NCI-H774 (cell line): ENCODE measurements at places on chromosomes 3 and 15.

GRCh38 chr3:152374262-152374990 lies 105.7 kb downstream of the MBNL1 start:
- no peak for DNase-seq

GRCh38 chr3:155643581-155644165 lies 101.2 kb downstream of the PLCH1 start:
- DNase-seq = peak; percentile 45

- DNase-seq = no peak
These were observed 64.9 kb upstream of the RAD18 start for GRCh38 chr3:9028134-9028533.

DNA sequence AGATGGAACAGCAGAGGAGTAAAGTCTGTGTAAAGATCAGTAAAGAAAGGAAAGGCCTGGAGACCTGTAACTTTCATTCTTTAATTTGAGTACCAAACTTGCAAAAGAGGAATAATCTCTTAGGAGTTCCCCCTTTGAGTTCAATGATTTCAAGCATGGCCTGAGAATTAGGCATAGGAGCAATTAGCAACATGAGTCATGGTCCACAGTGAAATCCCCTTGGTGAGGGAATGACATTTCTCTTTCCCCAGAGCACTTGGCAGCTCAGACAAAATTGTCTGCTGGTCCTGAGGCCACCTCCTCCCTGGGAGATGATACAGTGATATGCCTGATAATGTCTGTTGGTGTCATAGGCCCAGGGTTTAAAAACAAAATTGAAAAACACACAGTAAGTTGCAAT lies 81.4 kb upstream of the CRBN start:
- DNase-seq = no peak

- DNase-seq = no peak
These were observed 49.8 kb downstream of the POMGNT2 start for GRCh38 chr3:43055806-43056770.

GRCh38 chr3:105830836-105831235 lies 38.0 kb downstream of the CBLB start:
- no peak for DNase-seq

GRCh38 chr3:186167646-186168395 lies 58.9 kb upstream of the ETV5 start:
- no peak for DNase-seq

DNA sequence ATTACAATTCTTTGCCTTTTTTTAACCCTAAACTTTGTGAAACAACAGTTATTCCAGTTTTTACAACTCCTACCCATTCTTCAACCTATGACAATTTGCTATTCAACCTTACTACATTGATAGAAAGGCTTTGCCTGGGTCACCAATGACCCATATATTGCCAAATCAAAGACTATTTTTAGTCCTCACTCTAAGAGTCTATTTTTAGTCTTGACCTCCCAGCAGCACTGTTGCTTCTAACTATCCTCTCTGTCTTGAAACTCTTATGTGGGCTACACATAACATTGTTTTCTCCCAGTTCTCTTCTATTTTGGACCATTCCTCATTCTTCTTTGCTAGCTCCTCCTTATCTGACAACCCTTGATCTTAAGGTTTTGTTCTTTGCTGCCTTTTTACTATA lies 71.4 kb downstream of the C3orf80 start:
- DNase-seq = no peak

GRCh38 chr15:90955624-90956273 lies 1.1 kb downstream of the RCCD1 start:
- peak; percentile 35 for DNase-seq

DNA sequence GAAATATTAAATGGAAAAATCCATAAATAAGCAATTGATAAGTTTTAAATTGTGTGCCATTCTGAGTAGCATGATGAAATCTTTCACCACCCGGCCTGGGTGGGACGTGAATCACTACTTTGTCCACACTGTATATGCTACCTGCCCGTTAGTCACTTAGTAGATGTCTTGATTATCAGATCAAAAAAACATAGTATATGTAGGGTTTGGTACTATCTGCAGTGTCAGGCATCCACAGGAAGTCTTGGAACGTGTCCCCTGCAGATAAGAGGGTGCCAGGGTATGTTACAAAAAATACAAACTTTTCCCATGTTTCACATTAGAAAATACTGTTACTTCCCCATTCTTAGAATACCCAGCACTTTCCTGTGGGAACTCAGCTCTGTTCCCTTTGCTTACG lies 35.2 kb downstream of the FAM81A start:
- DNase-seq = no peak

GRCh38 chr15:52109559-52110451 lies 2.8 kb downstream of the BCL2L10 start:
- DNase-seq = no peak

DNA sequence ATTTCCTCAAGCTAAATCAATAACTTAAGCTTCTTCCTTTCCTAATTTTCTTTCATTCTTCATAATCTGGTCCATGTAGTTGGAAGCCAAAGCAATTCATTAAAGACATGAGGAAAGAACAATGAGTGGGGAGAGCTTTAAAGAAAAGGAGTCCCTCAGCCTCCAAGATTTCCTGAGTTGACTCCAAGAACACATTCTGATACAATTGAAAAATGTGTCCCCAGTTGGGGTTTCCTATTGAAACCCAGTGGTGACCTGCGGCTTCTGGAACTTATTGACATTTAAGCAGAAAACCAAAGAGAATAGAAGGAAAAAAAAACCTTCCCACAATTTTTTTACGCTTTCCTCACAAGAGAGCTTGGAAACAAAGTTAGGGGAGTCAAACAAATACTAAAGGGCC lies 37.0 kb downstream of the ATP8B4 start:
- DNase-seq = no peak

GRCh38 chr3:102144063-102144462 lies 290.8 kb upstream of the ZPLD1 start:
- DNase-seq = no peak

DNA sequence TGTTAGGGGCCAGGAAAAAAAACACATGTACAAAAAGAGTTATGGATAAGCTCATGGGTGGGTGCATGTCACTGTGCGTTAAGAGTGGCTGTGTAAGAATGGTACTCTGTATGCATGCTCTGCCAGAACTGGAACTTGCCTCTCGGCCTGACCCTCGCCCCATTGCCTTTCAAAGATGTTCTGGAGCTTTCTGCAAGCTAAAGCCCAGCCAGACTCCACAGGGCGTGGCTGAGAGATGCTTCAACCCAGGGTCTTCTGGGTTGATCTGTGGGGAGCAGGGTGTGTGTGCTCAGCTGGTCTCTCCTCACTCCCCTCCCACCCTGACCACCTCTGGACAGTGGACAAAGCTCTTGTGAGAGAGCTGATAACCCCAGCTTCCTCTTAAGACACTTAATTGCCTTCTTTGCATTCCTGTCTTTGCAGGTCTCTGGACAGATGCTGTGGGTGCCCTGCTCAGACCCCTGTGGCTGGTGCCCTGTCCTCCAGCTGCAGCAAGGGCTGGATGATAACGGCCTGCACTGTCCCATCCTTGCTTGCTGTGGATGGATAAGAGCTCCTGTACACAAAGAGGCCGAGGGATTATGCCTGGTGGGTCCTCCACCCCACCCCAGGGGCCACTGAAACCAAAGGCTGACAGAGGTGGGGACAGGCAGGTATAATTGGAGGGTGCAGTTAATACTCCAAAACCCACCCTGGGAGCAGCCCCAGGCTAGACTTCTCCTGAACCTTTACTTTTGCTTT lies 28.7 kb downstream of the ALDH1L1 start:
- no peak for DNase-seq

GRCh38 chr3:25420885-25421284 lies 7.2 kb upstream of the RARB start:
- DNase-seq = no peak

GRCh38 chr3:128113817-128114794 lies 9.5 kb downstream of the RUVBL1 start:
- DNase-seq = no peak

GRCh38 chr3:18376682-18377081 lies 48.5 kb downstream of the SATB1 start:
- DNase-seq = no peak

DNA sequence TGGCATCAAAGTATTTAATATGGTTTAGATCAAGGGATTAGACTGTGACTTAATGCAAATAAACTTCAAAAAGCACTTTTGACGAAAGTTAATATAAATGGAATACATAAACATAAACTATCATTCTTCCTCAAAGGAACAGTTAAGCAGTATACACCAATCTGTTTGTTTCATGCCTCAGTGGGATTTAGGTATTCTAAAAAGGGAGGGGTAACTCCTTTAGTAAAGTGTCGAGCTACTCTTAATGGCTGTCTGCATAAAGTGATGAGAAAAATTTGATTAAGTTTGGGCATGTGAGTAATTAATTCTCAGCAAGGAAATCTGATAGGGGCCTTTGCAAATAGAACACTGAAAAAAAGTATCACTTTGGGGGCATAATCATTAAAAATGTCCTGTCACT lies 176.9 kb downstream of the FRMD5 start:
- no peak for DNase-seq

DNA sequence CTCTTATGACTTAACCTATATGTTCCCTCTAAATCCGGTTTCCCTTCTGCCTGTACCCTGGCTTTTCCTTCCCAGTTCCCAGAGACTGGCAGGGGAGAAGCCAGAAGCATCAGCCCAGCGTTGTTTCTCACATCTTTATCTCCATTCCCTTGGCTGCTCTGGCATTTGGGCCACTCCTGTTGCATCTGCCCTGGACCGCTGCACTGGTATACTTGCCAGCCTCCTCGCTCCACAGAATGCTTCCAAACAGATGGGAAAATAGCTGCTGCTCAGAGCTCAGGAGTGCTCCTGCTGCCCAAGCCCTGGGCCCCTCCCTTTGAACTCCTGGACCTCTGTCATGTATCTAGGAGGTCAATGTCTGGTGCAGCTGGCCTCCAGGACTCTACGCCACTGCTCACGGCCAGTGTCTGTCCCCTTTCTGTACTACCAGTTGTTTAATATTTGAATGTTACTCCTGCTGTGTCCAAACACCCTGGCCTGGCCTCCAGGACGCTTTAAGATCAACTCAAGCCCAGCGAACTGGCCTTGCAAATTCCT lies 6.8 kb downstream of the SPINT1 start:
- DNase-seq = no peak

GRCh38 chr3:77945320-77945719 lies 905.4 kb downstream of the ROBO2 start:
- DNase-seq = no peak

- no peak for DNase-seq
These were observed at the start of gene APBA2 for GRCh38 chr15:28885630-28886430. APBA2 (plus strand) TSS chr15:28885974; CDS start chr15:29053885, 167,911 bp downstream.

GRCh38 chr3:112143689-112144088 lies 10.6 kb upstream of the GCSAM start:
- DNase-seq = no peak

DNA sequence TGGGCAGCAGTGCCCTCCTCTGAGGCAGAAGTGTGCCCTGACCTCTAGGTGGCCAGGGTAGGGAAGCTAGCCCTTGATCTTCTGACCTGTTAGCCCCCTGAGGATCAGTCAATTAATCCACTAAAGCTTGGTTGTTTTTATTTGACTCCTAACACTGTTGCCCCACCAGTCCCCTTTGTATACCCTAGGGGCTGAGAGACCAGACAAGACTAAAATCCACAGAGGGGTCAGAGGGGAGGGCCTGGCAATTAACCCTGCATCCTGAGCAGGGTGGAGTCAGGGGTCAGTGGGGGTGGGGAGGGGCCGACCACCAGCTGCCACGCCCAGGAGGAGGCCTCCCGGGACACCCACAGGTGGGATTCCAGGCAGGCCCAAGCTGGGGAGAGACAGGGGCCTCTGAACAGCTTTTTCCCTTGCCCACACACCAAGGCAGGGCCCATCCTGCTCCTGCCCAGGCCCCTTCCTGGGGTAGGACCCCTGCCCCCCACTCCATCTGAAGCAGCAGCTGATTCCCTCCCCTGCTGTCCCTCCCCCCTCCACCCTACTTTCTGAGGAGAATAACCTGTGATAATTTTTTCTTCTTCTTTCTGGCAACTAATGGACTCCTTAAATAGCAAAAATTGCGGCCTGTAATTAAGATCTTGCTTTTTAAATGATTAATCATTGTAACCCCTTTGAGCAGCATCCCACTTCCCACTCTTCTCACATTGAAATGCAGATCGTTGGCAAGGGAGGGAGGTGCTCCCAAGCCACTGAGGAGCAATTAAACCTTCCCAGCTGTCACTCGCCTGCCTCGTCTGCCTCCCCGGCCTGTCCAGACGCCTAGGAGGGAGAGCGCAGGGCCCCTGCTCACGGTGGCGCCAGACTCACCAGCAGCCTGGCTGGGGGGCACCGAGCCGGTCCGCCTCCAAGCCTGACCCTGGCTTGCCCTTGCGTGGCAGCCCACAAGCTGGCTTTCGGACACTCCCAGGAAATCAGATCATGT lies 51.9 kb downstream of the RHCG start:
- no peak for DNase-seq

DNA sequence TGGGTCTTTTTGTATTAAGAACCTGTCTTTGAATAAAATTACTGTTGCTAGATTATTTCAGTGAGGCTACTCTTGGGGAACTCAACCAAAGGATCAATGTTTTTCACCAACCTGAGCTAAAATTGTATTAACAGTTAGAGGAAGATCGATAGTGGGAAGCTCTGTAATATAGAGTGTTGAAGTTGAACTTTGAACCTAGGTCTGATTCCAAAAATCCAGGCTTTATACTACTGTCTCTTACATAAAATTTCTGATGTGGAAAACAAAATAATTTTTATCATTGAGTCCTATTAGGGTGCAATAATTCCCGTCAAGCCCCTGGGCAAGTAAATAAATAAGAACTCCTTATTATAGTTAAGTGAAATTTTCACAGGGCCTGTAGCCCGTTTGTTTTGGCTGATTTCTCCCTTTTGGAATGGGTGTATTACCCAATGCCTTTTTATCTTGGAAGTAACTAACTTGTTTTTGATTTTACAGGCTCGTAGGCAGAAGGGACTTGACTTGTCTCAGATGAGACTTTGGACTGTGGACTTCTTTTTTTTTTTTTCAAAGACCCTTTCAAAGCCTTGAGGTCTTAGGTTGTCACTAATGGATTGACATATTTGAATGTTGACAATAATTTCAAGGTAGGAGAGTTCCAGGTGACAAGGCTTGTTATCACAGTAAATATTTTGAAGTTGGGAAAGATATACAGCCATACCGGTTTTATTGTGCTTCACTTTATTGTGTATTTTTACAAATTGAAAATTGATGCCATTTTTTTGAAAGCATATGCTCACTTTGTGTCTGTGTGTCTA lies 276.1 kb downstream of the NFKBIZ start:
- DNase-seq = no peak

- no peak for DNase-seq
These were observed 2.7 kb downstream of the BCL6 start for GRCh38 chr3:187742351-187743171.

DNA sequence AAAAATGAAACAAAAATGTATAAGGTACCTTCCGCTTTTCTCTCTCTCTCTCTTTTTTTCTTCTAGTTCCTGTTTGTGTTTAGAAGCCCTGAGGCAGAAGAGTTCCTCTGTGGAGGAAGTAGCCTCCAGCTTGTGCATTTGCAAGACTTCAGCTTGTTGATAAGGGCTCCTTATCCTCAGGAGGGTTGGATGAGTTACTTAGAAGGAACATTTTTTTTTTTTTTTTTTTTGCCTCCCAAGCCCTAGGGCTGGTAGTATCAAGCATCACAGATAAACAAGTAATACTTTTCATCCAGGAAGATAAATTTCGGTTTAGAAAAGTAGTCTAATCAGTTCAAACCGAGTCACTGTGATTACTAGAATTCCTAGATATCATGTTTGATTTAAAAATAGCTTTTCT lies 91.0 kb upstream of the CBLB start:
- DNase-seq = no peak

GRCh38 chr3:134822090-134822489 lies 27.0 kb downstream of the EPHB1 start:
- DNase-seq = no peak

GRCh38 chr3:55322638-55323037 lies 164.5 kb downstream of the WNT5A start:
- no peak for DNase-seq

- DNase-seq = no peak
These were observed 194.6 kb downstream of the ADAMTSL3 start for GRCh38 chr15:83848315-83849050.
